SJSA1 (cell line): ENCODE measurements at places on chromosomes 5 and 9. TPM values are rescaled to one million over a fixed set of nuclear protein-coding genes. Genes with fewer than 3 reads are reported as not detected.

GRCh38 chr5:2917093-2917492 is 165.6 kb upstream of the IRX2 start:
- peak; percentile 37 for DNase-seq
- no peaks in the 10 kb centered on the region for H3K4me1 ChIP-seq

Gene CACFD1
- total RNA-seq, result 2.9 and 3.4 TPM in 2 replicates

GRCh38 chr9:3181049-3181953 is 337.4 kb upstream of the PUM3 start:
- DNase-seq, result no peak
- H3K27ac ChIP-seq, result no peak overlapping the region
- no peak overlapping the region for H3K4me3 ChIP-seq
- H3K27me3 ChIP-seq, result peaks cover 8% of the 10 kb centered on the region; the same call in 1 of the 2 replicates

DNA sequence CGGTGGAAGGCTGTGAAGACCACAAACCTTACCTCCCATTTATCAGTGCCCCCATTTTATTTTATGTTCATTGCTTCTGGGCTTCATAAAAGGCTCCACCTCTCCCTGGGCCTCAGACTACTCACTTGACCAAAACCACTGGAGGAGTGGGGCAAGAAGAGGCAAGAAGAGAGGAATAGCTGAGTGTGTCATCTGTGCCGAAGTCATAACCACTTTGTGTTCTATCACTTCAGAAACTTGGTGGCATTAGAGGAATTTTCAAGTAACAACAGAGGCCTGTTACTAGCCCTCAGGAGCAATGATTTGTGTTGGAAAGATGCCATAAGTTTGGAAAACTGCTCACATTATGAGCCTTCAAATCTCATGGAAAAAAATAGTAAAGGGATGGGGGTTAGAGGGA is 88.7 kb upstream of the PIK3R1 start:
- H3K4me3 ChIP-seq, result no peak overlapping the region
- no peak overlapping the region for H3K27ac ChIP-seq
- no peaks in the 10 kb centered on the region for H3K36me3 ChIP-seq
- no peaks in the 10 kb centered on the region for H3K27me3 ChIP-seq
- DNase-seq, result no peak

Gene SLCO6A1
- total RNA-seq, result not detected in 2 replicates

- peaks cover 19% of the 10 kb centered on the region for H3K4me1 ChIP-seq
- H3K27ac ChIP-seq, result no peak overlapping the region
- DNase-seq, result no peak
Measured at GRCh38 chr5:39208471-39208870, 10.9 kb downstream of the FYB1 start.

GRCh38 chr9:3205421-3206095 is 320.2 kb downstream of the RFX3 start:
- no peaks in the 10 kb centered on the region for H3K4me1 ChIP-seq
- H3K27me3 ChIP-seq, result no peaks in the 10 kb centered on the region
- DNase-seq, result no peak
- no peak overlapping the region for H3K4me3 ChIP-seq
- H3K27ac ChIP-seq, result no peak overlapping the region
- H3K36me3 ChIP-seq, result no peaks in the 10 kb centered on the region

Gene CDC20B
- total RNA-seq, result not detected in 2 replicates

Gene DNAJC18
- 4.7 and 12.1 TPM in 2 replicates for total RNA-seq

DNA sequence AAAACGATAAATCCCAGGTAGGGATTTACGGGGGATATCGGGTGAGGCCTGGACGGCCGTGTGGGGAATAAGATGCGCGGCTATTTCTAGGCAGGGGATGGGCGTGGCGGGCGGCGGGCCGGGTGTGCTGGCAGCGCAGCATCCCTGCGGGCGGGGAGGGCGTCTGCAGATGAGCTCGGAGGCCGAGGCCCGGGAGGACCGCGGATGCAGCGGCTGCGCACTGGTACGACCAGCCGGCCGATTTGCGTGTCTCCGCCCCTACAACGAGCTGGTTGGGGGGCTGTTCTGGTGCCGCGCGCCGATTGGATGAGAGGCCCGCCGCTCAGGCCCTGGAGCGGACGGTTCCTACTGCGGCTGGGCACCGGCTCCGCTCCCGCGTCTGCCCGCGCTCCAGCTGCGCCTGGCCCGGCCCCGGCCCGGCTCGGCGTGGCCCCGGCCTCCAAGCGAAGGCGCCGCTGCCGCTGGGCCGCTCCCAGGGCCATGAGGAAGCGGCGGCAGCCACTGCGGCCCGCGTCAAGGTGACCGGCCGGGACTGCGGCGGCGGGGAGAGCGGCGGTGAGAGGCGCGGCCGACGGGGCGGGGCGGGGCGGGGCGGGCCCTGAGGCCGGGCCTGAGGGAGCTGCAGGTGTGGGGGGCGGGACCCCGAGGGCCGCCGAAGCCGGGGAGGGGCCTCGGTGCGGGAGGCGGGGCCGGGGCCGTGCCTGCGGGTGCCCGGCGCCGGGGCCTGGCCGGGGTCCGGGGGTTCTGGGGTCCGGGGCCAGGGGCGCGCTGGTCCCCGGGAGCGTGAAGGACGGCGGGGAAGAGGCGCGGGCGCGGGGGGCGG is at the start of gene RALGPS1:
TSS of gene RALGPS1 (plus strand) at position 325 of the 823 bp plus-strand sequence. CDS start 47,508 bp downstream, outside the sequence.
- H3K36me3 ChIP-seq, result no peaks in the 10 kb centered on the region
- H3K27me3 ChIP-seq, result no peaks in the 10 kb centered on the region
- no peak within 1 kb of the TSS for H3K27ac ChIP-seq
- DNase-seq, result peak; percentile 73
- H3K4me3 ChIP-seq, result peak within 1 kb of the TSS; percentile 77

- no peak for DNase-seq
- H3K4me1 ChIP-seq, result no peaks in the 10 kb centered on the region
- H3K36me3 ChIP-seq, result no peaks in the 10 kb centered on the region
- H3K4me3 ChIP-seq, result no peak overlapping the region
- no peak overlapping the region for H3K27ac ChIP-seq
Measured at GRCh38 chr5:110865400-110866094, 126.7 kb downstream of the SLC25A46 start.

DNA sequence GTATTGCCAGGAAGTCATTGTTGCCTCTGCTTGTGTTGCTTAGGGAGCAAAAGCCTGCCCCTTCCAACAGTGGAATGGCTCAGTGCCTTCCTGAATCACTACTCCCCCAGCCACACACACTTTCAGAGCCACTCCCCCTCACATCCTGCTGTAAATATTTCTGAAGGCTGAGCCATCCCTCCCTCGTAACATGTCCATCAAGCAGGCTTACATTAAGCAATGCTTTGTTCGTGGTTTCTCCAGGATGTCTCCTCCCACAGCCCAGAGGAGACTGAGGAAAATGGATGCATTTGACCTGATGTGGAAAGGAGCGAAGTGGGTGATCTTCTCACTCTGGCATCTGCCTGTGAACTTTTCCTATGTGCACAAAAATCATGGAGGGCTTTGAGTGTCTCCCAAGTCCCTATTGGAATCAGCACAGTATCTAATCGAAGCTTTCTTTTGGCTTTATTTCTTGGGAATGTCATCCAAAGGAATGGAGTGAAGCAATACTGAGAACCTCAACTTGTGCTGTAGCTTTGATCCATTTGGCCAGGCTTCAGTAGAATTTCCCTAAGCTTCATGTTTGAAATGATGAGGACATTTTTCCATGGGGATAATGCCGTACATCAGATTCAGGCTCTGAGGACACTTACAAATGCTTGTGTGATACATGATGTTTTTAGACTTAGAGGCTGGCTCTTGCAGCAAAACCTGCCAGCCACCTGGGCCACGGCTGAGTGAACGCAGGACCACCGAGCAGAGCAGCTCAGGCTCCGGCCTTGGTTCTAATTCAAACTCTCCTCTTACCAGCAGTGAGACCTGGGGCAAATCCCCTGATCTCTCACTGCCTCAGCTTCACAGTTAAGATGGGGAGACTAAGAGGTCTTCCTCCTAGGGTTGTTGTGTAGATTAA is 389.1 kb downstream of the ENC1 start:
- H3K27me3 ChIP-seq, result no peaks in the 10 kb centered on the region
- peak; percentile 82 for DNase-seq
- H3K4me1 ChIP-seq, result peaks cover 17% of the 10 kb centered on the region

DNA sequence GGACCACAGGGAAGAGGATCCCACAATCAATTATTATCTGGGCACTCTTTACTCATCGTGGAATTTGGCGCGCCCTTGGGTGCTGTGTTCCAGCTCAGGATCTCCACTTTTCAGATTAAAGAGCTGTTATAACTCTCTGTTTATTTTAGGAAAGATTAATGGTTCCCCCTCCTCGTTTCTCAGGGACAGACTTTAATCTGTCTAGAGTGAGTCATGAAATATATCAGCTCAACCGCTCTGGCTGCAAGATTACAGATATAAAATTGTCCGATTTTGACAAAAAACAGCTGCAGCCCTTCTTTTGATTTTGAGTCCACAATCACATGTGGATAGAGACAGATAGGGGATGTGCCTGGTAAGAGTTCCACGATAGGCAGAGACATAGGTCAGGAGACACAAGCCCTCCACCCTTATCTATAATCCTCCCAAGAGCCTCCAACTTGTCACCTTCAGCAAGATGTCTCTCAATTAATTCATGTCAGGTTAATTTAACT is 77.6 kb upstream of the ANKRD55 start:
- no peak overlapping the region for H3K27ac ChIP-seq
- no peak overlapping the region for H3K4me3 ChIP-seq
- peaks cover 6% of the 10 kb centered on the region; the same call in 1 of the 2 replicates for H3K4me1 ChIP-seq
- H3K27me3 ChIP-seq, result no peaks in the 10 kb centered on the region
- DNase-seq, result no peak

Gene RAB3C
- not detected in 2 replicates for total RNA-seq

Gene CAMK4
- 2.7 and 3.6 TPM in 2 replicates for total RNA-seq

GRCh38 chr5:15354021-15354420 is 146.0 kb upstream of the FBXL7 start:
- peaks cover 9% of the 10 kb centered on the region; the same call in 1 of the 2 replicates for H3K27me3 ChIP-seq
- H3K36me3 ChIP-seq, result no peaks in the 10 kb centered on the region
- H3K4me3 ChIP-seq, result no peak overlapping the region
- no peak for DNase-seq

Gene CDC25C
- total RNA-seq, result 36.5 and 40.0 TPM in 2 replicates

Gene BNIP1
- total RNA-seq, result 16.7 and 34.6 TPM in 2 replicates

Gene COL15A1
- total RNA-seq, result 0.22 and 0.50 TPM in 2 replicates

- no peaks in the 10 kb centered on the region for H3K27me3 ChIP-seq
- H3K27ac ChIP-seq, result peak overlapping the region; percentile 75
- no peaks in the 10 kb centered on the region; the same call in 1 of the 2 replicates for H3K36me3 ChIP-seq
- H3K4me3 ChIP-seq, result peak overlapping the region; percentile 73
- DNase-seq, result peak; percentile 48
- H3K4me1 ChIP-seq, result peaks cover 11% of the 10 kb centered on the region
Measured at GRCh38 chr9:34989946-34990635, 546 bp downstream of the DNAJB5 start.

DNA sequence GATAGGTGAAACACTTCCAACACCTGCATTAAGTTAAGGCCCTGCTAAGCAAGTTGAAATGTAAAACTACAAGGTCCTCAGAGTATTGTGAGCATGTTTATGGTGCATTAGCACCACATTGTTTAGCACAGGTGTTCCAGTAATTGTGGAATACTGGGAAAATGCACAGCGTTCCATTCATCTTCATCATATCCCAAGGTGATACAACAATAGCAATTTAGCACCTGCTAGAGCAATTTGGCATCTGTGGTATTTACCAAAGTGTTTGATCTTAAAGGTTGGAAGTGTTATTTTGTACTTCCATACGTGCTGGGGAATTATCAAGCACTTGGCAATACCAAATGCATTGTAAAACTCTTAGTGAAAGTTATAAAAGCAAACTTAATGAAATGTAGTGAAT is 266.8 kb downstream of the CYLC2 start:
- H3K27me3 ChIP-seq, result no peaks in the 10 kb centered on the region
- no peak for DNase-seq
- H3K4me1 ChIP-seq, result no peaks in the 10 kb centered on the region
- no peak overlapping the region for H3K27ac ChIP-seq

DNA sequence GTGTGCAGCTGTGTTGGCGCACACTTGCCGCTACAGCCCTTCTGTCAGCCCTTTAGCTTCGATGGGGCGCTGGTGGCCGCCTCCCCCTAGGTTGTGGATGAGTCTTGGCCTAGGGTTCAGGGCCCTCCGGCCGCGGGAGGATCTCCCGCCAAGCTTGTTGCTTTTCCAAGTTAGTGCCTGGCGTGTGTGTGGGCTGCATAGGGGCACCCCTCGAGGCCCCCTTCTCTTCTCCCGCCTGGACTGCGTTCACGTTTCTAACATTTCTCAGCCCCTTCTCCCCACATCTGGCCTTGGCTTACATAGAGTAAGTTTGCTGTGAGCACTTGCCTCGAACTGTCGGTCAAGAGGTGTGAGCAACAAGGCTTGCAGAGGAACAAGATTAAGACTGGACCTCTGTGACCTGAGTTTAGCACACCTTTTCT is 413 bp upstream of the OXCT1 start:
- no peaks in the 10 kb centered on the region for H3K27me3 ChIP-seq
- peaks cover 14% of the 10 kb centered on the region for H3K4me1 ChIP-seq
- peak overlapping the region; percentile 35 for H3K27ac ChIP-seq
- no peaks in the 10 kb centered on the region for H3K36me3 ChIP-seq
- DNase-seq, result no peak

GRCh38 chr9:79889369-79889768 is 317.6 kb downstream of the TLE4 start:
- no peak overlapping the region for H3K4me3 ChIP-seq
- no peaks in the 10 kb centered on the region for H3K36me3 ChIP-seq
- H3K27me3 ChIP-seq, result no peaks in the 10 kb centered on the region
- no peak overlapping the region for H3K27ac ChIP-seq

Gene BDP1
- total RNA-seq, result 24.6 and 27.7 TPM in 2 replicates

Gene MEIKIN
- total RNA-seq, result not detected in 2 replicates

DNA sequence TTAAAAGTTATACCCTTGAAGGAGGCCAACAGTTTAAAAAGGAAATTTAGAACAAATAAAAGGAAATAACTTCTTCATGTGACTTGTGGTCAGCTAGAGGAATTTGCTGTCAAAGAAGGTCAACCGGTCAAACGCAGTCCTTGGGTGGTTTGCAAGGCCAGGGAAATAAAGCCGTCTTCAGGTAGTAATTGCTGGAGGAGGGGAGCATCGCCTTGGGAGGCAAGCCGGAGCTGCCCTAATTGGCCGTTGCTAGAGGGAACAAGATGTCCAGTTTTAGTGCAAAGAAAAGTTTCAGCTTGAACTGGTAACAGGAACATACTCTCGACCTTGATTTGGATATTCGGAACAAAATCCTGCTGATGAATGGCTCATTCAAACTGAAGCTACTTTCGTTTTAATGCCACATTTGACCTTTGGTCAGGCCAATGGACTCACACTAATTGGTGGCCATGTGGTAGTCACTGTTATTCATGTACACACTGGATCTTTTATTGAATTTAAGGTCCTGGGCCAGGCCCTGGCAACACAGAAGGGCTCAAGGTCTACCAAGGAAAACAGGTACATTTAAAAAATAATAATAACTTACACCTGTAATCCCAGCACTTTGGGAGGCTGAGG is 47.0 kb upstream of the MYO10 start:
- H3K4me3 ChIP-seq, result no peak overlapping the region
- no peaks in the 10 kb centered on the region for H3K36me3 ChIP-seq
- H3K27me3 ChIP-seq, result no peaks in the 10 kb centered on the region
- peak overlapping the region; percentile 51 for H3K27ac ChIP-seq
- DNase-seq, result peak; percentile 79
